Caco-2 (cell line): ENCODE measurements at places on chromosomes 12 and 14. TPM values are rescaled to one million over a fixed set of nuclear protein-coding genes. Genes with fewer than 3 reads are reported as not detected.

Gene SERPINA9
- not detected in 2 replicates for total RNA-seq

Gene C12orf54
- total RNA-seq, result not detected in 2 replicates

Gene FIGNL2
- 3.5 and 3.6 TPM in 2 replicates for total RNA-seq

Gene ART4
- total RNA-seq, result 0.19 and 0.57 TPM in 2 replicates

Gene IL22
- not detected in 2 replicates for total RNA-seq

Gene NR4A1
- total RNA-seq, result 37.9 and 41.8 TPM in 2 replicates

Gene EML5
- total RNA-seq, result 0.11 and 0.28 TPM in 2 replicates

Gene CMAS
- 70.4 and 80.7 TPM in 2 replicates for total RNA-seq

Gene PTPRR
- total RNA-seq, result 1.3 and 1.9 TPM in 2 replicates

Gene RACGAP1
- total RNA-seq, result 122 and 131 TPM in 2 replicates

Gene FOXM1
- 217 and 222 TPM in 2 replicates for total RNA-seq

Gene RPL10L
- total RNA-seq, result not detected in 2 replicates

Gene OLR1
- total RNA-seq, result 176 and 183 TPM in 2 replicates

Gene TMEM119
- not detected in 2 replicates for total RNA-seq

Gene BIN2
- total RNA-seq, result 0.16 and 0.18 TPM in 2 replicates

Gene CELA1
- not detected in 2 replicates for total RNA-seq

Gene CACNA2D4
- total RNA-seq, result 2.0 and 2.2 TPM in 2 replicates

Gene PPFIA2
- not detected in 2 replicates for total RNA-seq

Gene EXOC3L4
- total RNA-seq, result 6.3 and 6.7 TPM in 2 replicates

Gene HOXC9
- total RNA-seq, result 2.9 and 3.1 TPM in 2 replicates

Gene LRRC43
- total RNA-seq, result 0.34 TPM in 1 of 2 replicates, not detected in the other
